ENCODE measurements at places on chromosomes 5 and 9.

DNA sequence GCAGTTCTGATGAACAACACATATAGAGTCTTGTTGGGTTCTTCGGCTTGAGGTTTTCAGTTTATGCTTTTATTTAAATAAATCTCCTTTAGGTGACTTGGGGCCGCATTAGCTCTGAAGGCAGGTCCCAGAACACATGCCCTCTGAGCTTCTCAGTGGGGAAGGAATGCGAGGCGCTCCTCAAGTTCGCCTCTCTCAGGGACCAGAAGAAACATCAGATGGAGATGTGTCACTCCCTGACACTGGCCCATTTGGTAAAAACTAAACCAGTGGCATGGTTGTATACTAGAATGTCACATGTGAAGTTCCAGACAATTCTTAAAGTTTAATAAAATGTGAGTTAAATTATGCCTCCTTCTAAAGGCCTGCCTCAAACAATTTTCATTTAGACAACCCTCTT is 1.9 kb downstream of the MACROH2A1 start:
- no peak for DNase-seq

GRCh38 chr5:148474025-148474511 is 90.3 kb downstream of the FBXO38 start:
- no peak for DNase-seq

DNA sequence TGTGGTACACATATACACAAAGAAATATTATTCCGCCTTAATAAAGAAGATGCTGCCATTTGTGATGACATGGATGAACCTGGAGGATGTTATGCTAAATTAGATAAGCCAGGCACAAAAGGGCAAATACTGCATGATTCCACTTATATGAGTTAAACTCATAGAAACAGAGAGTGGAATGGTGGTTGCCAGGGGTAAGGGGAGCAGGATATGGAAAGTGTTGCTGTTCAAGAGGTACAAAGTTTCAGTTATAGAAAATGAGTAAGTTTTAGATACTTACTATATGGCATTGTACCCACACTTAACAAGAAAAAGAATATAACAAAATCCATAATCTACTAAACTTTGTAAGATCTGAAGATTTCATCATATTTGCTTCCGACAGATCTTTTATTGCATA is 252.2 kb downstream of the SYK start:
- DNase-seq = no peak

- no peak for DNase-seq
Observed at GRCh38 chr5:9157811-9158210, 388.1 kb downstream of the SEMA5A start.

DNA sequence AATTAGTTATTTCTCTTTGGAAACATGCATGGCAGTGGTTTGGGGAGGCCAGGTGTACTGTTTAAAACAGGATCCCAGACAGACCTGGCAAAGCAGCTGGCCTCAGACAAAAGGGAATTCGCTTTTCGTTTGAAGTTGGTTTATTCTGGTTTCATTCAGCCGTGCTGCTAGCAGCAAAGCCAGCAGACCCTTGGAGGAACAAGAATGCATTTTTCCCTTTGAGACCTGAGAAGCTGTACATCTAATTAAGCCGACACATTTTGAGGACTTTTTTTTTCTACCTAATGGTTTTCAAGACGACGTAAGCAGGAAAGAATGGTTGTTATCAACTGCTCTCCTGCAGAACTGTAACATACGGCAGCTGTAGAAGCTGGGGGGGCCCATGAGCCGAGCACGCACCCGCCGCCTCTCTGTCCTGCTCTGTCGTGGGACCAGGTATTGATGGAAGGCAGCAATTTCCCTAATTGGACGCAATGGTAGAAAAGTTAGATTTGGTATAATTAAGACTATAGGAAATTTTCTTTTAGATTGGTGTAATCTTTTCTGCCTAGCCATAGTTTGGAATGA is 13.6 kb downstream of the PLEKHG4B start:
- DNase-seq = no peak

DNA sequence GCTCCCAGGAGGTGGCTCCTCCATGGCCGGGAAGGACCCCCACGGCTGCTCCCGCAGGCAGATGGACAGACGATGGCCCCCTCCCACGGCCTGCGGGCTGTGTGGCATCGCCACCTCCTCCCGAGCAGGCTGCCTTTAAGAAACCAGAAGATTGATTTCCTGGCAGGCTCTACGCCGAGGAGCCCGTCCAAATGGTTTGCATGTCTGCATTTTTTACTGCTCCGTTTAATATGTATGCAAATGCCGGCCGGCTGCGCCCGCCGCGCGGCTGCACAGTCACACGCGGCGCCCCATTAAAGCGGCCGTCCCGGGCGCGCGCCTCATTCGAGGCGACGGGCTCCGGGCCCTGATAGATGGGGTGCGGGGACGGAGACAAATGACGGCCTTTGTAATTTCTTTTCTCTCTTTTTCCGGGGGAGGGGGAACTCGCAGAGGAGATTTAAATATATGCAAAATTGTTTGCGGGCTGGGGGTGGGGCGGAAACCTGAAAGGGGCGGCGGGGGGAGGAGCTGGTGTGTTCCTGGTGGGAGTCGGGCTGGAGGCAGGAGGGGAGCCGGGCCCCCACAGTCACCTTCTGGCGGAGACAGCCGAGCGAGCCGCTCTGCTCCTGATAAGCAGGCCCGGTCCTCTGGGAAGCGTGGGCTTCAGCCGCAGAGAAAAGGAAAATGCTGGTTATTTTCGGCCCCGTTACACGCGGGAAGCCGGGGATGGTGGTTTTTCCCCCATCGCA is 158.7 kb upstream of the IER5L start:
- no peak for DNase-seq

- DNase-seq = no peak
Observed at GRCh38 chr5:61263072-61263471, 69.0 kb upstream of the ZSWIM6 start.

DNA sequence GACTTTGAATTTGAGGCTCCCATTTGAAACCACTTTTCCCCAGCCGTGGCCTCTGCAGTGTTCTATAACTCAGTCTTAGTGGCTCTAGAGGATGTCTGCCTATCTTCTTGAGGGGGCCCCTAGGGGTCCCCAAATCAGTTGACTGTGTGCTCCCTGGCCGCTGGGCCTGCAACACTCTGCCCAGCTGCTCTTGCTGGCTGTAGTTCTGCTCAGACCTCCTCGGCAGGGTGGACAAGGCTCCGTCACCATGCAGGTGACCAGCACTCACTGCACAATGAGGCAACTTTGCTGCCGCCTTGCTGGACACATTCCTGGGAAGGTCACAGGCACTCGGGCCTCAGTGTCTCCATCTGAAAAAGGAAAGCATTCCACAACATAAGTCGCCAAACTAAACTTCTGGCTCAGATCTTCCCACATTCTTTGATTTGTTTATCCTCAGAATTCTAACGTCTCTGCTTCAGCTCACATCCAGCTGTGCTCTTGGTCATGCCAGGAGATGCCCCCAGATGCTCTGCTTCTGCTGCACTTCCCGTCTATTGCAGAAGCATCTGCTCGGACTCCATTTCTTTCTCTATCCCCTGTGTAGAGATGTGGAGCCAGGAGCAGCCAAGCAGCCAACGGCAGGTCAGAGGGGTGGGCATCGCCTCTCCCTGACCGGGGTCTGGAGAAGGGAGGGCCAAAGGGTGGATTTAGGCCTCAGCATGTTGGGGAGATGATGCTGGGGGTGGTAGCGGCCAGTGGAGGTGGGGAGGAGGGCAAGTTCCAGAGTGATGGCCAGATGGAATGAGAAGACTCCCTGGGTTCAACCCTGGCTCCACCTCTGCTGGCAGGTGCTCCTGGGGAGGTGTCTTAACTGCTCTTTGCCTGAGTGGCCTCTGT is 133.6 kb downstream of the MVB12B start:
- DNase-seq = no peak

GRCh38 chr9:98765256-98765655 is 31.1 kb downstream of the ANKS6 start:
- DNase-seq = no peak

DNA sequence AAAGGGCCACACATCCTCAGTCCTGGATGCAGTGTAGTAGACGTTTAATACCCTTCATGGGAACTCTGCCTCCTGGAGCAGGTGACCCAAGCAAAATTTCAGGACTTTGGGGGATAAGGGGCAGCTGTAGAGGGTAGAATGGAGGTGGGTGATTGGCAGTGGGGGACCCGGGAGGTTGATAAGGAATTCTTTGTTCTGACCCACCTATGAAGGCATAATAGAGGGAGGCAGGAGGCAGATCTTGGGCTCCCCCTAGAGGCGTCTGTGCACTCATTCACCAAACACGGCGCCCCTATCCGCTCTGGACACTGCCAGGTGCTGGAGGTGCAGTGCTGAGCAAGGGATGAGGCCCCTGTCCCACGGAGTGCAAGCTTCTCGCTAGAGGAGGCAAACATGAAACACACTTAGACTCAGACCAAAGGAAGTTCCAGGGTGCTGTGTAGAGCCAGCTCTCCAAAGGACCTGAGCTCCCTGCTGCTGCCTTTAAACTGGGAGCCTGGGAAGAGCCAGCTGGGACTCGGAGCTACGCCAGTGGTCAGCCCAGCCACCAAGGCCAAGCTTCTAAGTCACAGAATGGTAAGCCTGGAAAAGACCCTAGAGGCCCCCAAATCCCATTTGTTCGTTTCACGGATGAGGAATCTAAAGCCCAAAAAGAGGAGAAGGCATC is 7.7 kb downstream of the IL17B start:
- DNase-seq = no peak

DNA sequence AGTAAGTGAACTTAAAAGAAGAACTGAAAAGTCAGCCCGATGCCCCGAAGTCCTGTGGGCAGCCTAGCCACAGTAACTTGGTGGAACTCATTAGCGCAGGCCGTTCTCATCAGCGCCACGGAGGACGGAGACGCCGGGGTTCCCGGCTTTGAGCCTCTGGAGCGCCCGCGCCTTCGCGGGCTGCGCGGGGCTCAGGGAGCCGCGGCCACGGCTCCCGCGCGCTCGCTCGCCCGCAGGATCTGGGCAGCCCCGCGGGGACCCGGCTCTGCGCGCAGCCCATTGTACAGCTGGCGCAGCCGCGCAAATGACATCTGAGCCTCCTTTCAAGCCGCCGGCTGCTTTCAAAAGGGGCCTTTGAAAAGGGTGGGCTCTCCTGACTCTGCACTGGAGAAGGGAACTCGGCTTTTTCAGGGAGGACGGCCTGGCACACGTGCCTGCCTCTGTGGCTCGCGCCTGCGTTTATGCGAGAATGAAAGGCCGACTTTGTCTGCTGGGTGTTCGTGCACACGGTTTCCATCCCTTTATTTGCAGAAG is 40.7 kb downstream of the TLR4 start:
- DNase-seq = no peak

DNA sequence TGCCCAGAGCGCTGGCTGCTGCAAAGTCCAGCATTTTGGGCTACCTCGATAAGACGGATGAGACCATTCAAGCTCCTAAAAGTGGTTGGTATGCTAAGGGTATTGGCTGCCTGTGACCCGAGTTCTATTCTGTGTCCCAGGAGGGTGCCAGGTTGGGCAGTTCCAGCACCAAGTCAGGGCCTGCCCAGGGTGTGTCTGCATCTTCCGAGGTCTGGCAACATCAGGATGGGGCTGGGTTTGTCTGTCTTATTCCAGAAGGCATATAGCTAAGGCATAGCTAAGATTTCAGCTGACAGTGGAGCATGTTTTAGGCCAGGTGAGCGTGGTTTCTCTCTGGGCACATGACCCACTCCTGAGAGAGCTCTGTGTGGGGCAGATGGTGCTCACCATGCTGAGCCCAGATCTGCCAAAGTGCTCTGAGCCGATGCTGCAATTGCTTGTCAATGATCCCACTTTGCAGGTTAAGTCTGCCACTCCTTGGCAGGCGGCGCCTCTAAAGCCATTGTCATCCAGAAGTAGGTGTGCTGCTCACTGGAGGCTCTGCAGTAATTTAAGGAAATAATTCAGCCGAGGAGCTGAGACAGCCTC is 7.8 kb downstream of the SLC9A3 start:
- no peak for DNase-seq

GRCh38 chr5:39228596-39228995 is 9.2 kb upstream of the FYB1 start:
- DNase-seq = no peak

DNA sequence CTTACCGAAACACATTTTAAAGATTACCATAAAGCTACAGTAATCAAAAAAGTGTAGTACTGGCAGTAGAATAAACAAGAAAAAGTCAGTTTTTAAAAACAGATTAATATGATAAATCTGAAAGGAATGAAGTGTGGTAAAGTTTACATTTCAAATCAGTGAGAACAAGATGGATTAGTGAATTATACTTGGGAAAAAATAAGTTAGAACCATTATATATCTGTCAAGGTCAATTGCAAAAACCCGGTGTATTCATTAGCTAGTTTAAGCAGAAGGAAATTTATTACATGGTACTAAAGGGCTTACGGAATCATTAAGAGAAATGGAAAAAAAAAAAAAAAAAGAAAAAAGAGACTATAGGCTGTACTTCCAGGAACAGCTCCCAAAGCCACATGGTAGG is 164.3 kb downstream of the MUSK start:
- DNase-seq = no peak

DNA sequence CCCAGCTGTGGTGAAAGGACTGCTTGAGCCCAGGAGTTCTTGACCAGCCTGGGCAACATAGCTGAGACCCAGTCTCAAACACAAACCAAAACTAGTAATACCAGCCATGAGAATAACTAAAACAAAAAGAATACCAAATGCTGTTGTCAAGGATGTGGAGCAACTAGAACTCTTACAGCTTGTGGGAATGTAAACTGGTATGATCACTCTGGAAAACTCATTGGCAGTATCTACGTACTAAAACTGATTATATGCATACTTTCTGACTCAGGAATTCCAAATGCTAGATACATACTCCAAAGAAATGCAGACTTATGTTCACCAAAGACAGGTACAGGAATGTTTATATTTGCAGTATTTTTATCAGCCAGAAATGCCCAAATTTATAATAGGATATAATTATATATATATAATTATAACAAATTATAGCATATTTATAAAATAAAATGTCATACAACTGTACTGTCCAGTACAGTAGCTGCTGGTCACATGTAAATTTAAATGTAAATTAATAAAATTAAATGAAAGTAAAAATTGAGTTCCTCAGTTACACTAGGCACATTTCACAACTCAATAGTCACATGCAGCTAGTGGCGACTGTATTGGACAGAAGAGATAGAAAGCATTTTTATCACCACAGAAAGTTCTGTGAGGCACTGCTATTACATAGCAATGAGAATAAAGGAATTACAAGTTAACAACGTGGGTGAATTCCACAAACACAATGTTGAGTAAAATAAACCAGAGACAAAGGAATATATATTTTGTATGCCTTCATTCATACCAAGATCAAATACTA is 118.5 kb downstream of the GNAQ start:
- DNase-seq = no peak

- no peak for DNase-seq
Observed at GRCh38 chr9:3520564-3520963, 5.2 kb downstream of the RFX3 start.

- no peak for DNase-seq
Observed at GRCh38 chr9:94014066-94014654, 59.0 kb upstream of the BARX1 start.

- no peak for DNase-seq
Observed at GRCh38 chr5:145872914-145873313, at the start of gene GRXCR2. Gene GRXCR2 (minus strand): TSS chr5:145873014. CDS start chr5:145872968, 46 bp downstream.
